ENCODE measurements at places on chromosomes 2 and 18.

DNA sequence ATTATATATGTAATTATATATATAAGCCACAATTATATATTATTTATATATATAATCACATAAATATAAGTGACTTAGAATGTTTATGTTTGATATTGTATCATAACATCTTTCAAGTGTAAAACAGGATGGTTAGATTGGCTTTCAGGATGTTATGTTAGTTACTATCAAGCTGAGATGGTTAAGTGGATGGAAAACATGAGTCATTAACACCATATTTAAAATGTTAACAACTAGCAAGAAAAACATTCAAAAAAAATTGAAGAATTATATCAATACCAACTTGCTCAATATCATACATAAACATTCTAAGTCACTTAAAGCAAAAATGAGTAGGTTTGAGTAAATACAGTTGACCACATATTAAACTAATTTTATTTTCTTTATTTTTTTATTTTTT lies 21.8 kb upstream of the RAB27B start:
- DNase-seq: no peak

DNA sequence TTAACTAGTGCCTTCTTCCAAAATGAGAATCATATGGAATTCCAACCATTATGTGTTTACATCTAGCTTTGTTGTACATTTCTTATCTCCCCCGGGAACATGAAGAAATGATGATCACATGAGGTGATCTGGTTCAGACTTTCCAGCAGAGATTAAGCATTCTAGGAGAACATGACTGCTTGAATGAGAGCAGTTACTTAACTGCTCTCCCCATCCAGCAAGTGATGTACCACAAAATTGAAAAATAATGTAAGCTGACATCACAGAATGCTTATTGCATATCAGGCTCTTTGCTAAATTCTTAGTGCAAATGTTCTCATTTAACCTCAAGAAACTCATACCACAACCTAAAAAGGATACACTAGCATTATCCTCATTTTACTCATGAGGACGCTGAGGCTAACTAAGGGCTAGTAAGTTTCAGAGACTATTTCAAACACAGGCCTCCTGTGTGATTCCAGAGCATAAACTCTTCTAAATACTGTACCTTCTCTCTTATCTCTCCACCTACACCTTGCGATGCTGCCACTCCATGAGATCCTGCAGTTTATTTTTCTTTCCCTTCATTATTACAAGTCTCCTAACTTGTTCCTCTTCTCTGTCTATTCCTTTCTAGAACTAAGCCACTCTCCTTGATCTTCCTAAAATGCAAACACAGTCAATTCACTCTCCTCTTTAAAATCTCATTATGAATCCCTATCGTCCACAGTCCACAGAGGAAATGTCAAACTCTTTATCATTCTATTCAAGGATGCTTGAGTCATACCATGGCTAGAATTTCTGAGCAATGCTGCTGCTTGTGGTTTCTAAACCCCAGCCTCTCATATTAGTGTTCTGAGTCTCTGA lies 1224.8 kb upstream of the ZEB2 start:
- DNase-seq: peak; percentile 59

GRCh38 chr2:205782941-205783340 lies 100.6 kb downstream of the NRP2 start:
- DNase-seq: no peak

GRCh38 chr2:190511104-190511503 lies 23.4 kb downstream of the NEMP2 start:
- DNase-seq: peak; percentile 48

- no peak for DNase-seq
These were observed 9.3 kb upstream of the SLC16A14 start for GRCh38 chr2:230077851-230078547.

- DNase-seq: no peak
These were observed 60.1 kb downstream of the ITGB6 start for GRCh38 chr2:160139991-160140390.

- DNase-seq: peak; percentile 16
These were observed 353.9 kb upstream of the SPHKAP start for GRCh38 chr2:228535396-228535795.

All from ACHN (cell line).